ENCODE measurements at places on chromosomes 12 and 14.

- no peak for DNase-seq
These were observed 25.7 kb downstream of the WDR89 start for GRCh38 chr14:63616015-63616414.

- no peak for DNase-seq
These were observed 20.5 kb upstream of the RAD51AP1 start for GRCh38 chr12:4518106-4518728.

GRCh38 chr12:128564956-128565355, 258.8 kb downstream of the SLC15A4 start:
- DNase-seq = no peak

- DNase-seq = no peak
These were observed 15.8 kb upstream of the RASSF8 start for GRCh38 chr12:25942709-25943108.

DNA sequence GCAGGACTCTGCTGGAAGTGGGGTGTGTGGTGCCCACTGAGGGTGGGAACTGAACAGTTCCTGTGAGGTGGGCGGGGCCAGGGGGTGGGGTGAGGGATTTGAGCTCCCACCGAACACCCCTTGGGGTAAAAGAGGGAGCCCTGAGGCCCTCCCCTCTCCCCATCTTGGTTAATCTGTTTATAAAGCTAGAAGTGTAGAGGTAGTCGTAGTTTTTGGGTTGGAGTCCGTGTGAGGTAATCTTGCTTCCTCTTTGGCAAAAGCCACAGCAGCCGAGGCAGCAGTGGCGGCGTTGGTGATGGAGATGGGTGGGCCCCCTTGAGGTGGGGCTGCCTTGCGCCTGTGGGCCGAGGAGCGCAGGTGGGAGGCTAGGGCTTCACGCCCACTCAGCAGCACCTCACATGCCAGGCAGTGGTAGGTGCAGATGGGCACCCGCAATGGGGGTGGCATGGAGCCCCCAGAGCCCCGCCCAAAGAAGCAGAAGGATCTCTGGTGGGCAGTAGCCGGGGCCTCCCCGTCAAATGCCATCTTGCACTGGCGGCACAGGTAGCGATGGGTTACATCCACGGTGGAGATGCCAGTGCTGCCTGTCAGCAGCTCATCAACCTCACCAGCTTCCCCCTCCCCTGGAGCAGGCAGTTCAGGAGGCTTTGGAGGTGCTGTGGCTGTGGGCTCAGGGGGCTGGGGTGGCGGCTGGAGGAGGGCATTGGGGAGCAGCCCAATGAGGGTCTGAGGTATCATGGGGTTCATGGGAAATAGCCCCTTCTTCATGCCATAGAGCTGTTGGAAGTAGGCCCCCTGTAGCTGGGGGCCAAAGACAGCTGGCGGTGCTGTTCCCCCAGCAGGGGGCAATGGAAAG, 29.6 kb downstream of the ZFHX2 start:
- no peak for DNase-seq

GRCh38 chr12:121857322-121858246, 1.1 kb downstream of the HPD start:
- DNase-seq = no peak

GRCh38 chr14:42687421-42687820, 1080.7 kb downstream of the LRFN5 start:
- DNase-seq = no peak
